ENCODE measurements at places on chromosomes 4 and X. TPM values are rescaled to one million over a fixed set of nuclear protein-coding genes. Genes with fewer than 3 reads are reported as not detected.

POLN gene
- 0.96 TPM for total RNA-seq

DCX gene
- not detected for total RNA-seq

SHROOM2 gene
- 3.8 TPM for total RNA-seq

EDNRA gene
- 14.9 TPM for total RNA-seq

TMEM192 gene
- total RNA-seq, result 8.9 TPM

CCDC110 gene
- total RNA-seq, result 0.88 TPM

ABCG2 gene
- 1.0 TPM for total RNA-seq

GPR50 gene
- not detected for total RNA-seq

PRKG2 gene
- total RNA-seq, result 22.0 TPM

NDST4 gene
- not detected for total RNA-seq

MAGEA9B gene
- not detected for total RNA-seq

HPGD gene
- total RNA-seq, result 0.80 TPM

NPY1R gene
- not detected for total RNA-seq

BMP3 gene
- total RNA-seq, result 0.08 TPM

CEP44 gene
- 19.5 TPM for total RNA-seq

CASP3 gene
- total RNA-seq, result 33.1 TPM

GRIPAP1 gene
- total RNA-seq, result 14.3 TPM

GUCY1B1 gene
- total RNA-seq, result 8.1 TPM

CLDN2 gene
- not detected for total RNA-seq

ATP1B4 gene
- not detected for total RNA-seq

GAGE2A gene
- not detected for total RNA-seq
